NCI-H1417 treated with DMSO at 0.1 percent for 48 hours (cell line): ENCODE measurements at places on chromosomes 5 and 9.

DNA sequence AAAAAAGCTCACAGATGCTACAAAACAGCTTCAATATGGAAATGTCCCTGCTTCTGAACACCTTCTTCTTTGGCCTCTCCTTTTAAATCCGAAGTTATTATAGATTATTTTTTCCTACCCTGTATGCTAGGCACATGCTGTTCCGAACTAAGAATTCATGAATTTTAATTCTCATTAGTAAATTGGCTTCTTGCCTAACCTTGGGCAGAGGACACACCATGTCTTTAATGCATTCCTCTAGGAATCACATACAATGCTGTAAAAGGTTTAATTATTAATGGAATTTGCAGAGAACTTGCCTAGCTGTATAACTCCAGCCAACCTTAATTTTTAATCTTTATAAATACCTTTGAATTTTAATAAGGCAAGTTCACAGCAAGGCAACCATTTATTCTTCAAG, 234.4 kb downstream of the NTRK2 start:
- DNase-seq = no peak

- DNase-seq = no peak
These were observed 6.4 kb upstream of the NR3C1 start for GRCh38 chr5:143409926-143410325.

DNA sequence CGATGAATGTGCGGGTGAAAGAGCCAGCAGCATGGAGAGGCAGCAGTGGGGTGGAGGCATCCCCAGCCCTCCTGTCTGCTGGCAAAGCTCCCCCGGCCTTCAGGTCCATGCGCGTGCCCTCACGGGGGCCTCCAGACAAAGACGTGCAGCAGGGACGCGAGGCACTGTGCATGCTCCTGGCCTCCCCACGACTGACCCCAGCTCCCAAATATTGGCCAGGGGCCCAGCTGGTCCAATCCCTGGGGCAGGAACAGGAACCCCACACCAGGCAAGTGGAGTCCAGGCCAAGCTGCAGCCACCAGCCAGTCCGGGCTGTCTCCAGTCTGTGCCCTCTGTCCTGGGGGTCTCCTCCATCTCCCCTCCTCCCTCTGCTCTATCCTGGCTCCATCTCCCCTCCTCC, 33.5 kb upstream of the LRRC14B start:
- no peak for DNase-seq

DNA sequence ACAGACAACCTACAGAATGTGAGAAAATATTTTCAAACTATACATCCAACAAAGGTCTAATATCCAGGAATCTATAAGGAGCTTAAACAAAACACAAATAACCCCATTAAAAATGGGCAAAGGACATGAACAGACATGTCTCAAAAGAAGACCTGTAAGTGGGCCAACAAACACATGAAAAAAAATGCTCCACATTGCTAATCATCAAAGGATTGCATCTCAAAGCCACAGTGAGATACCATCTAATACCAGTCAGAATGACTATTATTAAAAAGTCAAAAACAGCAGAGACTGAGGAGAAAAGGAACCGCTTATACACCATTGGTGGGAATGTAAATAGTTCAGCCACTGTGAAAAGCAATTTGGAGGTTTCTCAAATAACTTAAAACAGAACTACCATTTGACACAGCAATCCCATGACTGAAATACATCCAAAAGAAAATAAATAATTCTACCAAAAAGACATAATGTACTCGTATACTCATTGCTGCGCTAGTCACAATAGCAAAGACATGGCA, 39.1 kb upstream of the C5orf63 start:
- DNase-seq = no peak

- DNase-seq = no peak
These were observed 709 bp downstream of the SLC35D2 start for GRCh38 chr9:96382839-96383164.

- no peak for DNase-seq
These were observed 371.9 kb downstream of the EBF1 start for GRCh38 chr5:158727771-158728311.

- DNase-seq = no peak
These were observed 57.3 kb downstream of the CYFIP2 start for GRCh38 chr5:157323107-157323706.

DNA sequence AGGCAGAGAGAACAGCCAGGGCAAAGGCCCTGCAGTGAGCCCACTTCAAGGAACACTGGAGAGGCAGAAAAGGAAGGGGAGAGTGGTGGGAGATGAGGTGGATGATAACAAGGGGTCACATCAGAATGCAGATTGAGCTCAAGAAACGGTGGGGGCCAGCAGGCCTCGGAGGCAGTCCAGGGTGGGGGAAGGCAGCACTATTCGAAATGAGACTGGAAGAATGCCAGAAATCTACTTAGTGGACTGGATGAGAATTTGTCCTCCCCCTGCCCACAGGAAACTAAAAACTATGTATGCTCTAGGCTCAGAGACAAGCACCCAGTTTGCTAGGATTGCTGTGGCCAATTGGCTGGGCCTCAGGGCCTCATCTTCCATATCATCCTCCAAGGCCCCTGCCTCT, 148.7 kb downstream of the ADAMTS12 start:
- DNase-seq = no peak

GRCh38 chr5:11931638-11932037, 27.4 kb upstream of the CTNND2 start:
- no peak for DNase-seq

DNA sequence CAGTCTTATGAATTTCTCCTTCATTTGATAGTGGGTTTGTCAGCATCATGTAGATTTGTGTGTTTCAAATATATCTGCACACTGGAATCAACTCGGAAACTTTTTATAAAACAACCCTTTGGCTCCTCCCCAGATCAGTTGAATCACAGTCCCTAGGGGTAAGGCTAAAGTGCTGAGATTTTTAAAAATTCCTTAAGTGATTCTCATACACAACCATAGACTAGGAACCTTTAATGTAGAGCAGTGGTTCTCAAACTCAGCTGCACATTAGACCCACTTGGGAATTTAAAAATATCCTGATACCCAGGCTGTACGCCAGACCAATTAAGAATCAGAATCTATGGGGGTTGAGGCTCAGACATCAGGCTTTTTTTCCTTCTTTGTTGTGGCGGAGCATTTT, 17.5 kb upstream of the JAK2 start:
- no peak for DNase-seq

DNA sequence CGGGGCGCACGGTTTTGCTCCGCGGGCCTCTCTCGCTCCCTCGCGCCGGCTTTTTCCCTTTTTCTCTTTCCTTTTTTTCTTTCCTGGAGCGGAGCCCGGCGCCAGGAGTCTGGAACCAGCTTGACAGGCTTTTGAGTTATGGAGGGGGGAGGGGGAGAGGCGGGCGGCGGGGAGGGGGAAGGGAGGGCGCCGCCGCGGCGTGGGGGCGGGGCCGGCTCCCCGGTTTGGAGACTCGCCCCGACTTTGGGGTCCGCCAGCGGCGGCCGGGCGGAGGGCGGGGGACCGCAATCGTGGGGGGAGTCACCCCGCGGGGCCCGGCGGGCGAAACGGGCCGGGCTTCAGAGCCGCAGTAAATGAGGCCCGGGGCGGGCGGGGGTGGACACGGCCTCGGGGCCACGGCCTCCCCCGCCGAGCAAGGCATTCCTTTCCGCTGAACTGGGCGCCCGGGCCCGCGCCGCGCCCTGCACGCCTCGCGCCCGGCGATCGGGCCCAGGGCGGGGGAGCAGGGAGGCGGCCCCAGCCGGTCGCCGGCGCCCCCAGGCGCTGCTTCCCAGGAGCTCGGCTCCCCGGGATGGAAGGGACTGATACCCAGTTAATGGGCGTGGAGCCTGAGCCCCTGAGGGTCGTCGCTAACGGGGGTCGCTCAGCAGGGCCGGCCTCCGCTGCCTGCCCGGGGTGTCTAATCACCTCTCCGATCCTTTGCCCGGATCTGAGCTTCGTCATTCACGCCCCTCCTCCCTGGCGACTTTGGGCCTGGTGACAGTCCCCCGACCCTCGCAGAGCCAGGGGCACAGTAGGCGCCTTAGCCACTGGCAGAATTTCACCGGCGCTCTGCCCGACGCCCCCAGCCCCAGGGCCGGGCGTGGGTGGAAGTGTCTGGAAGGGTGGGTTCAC, 138.1 kb downstream of the C9orf50 start:
- no peak for DNase-seq

DNA sequence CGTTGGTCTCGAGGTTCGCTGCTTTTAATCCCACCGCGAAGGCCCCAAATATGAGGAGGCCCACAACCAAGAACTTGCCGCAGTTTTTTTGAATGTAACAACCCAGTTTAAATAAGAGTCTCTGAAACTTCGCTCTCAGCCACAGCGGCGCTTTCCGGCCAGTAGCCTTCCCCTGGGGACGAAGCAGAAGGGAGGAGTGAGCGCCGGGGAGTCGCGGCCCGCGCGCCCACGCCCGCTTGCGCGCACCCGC, 10.4 kb downstream of the PTCH1 start:
- no peak for DNase-seq

DNA sequence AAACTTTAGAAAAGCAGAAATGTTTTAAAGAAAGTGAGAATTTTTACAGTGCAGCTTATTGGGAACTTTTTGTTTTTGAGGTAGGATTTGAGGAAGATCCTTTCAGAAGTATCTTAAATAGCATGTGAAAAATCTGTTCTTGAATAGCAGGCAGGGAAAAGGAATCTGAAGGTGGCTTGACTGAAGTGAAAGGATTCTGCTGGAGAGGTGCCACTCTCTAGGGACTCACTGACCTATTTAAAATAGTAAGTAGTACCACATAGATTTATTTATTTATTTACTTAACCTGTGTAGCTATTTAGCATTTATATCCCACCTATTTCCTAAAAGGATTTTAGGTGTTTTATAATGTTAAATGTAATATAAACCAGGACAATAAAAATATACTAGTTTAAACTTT, 69.1 kb downstream of the NIPBL start:
- DNase-seq = no peak

- DNase-seq = no peak
These were observed 24.4 kb downstream of the SLC6A7 start for GRCh38 chr5:150214289-150214688.

DNA sequence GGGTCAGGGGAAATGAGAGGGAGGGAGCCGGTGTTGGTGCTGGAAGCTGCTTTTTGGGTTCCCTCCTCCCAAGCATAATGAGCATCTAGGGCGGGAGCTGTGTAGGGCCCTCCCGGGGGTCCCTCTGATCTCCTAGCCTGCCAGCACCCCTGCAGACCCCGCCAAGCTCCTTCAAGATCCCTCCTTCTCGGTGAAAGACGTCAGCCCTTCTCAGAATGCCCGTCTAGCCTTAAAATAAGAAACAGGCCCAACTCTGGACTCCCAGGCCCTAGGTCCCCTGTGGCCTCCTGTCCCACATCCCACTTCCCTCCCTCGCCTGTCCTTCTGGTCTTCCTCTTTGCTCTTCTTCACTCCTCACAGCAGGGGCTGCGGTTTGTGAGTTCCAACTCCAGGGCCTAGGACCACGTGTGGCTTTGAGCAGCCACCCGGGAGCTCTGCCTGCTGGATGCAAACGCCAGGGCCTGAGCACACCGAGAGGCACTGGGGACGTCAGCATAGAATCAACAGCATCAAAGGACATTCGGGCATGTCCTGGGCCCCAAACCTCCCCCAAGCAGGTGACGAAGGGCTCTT, 8.8 kb upstream of the SCGB3A1 start:
- no peak for DNase-seq

DNA sequence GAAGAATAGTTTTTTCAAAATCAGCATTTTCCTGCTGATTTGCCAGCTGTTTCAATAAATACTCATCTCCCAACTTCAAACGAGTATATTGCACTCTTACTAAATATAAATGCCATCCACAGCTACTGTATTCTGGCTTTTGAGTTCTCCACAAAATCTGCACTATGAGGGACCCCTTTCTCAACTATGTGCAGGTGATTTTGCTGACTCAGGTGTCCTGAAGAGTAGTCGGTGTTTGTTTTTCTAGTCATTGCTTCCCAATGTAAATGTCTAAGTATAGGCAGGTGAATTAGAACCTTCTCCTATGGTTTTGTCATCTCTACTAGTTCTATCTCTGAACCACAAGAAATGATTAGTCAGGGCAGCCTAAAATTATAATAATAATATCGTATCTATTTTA, 616.8 kb upstream of the MEF2C start:
- DNase-seq = no peak

DNA sequence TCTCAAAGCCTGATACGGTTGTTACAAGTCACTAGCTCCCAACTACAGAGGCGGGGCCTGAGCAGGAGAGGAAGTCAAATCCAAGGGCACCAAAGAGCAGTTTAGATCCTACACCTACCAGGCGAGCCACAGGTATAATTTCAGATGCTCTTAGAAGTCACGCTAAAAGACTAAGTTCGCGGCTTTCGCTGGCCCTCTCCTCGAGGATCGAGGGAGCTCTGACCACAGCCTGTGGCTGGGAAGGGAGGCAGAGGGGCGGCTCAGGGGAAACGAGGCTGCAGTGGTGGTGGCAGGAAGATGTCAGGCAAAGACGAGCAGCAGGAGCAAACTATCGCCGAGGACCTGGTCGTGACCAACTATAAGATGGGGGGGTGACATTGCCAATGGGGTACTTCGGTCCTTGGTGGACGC, 48.6 kb downstream of the SEMA4D start:
- no peak for DNase-seq

GRCh38 chr9:130931508-130932254, 7.4 kb downstream of the FIBCD1 start:
- no peak for DNase-seq

GRCh38 chr5:42655982-42656650, 100.5 kb upstream of the CCDC152 start:
- DNase-seq = no peak

- DNase-seq = no peak
These were observed 87.0 kb upstream of the GLIS3 start for GRCh38 chr9:4386819-4387218.

DNA sequence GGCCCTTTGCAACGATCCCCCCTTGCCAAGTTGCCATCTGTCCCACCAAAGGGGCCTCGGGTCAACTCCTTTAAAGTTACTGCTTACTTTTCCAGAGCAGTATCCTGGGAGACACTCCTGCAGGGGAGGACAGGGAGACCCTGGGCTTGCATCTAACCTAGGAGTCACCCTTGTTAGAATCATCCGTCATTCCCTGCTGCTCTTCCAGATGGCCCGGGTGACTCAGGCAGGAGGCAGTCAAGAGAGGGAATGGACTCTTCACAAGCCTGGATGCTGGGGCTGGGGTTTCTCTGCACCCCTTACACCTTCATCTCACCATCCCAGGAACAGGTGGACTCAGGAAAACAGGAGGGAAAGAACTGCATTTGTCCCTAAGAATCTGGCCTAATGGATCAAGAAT, 175.6 kb downstream of the GABBR2 start:
- DNase-seq = no peak

GRCh38 chr5:1975406-1975715, 92.6 kb upstream of the IRX4 start:
- no peak for DNase-seq

- DNase-seq = no peak
These were observed 427.8 kb downstream of the BNC2 start for GRCh38 chr9:16442622-16443021.

DNA sequence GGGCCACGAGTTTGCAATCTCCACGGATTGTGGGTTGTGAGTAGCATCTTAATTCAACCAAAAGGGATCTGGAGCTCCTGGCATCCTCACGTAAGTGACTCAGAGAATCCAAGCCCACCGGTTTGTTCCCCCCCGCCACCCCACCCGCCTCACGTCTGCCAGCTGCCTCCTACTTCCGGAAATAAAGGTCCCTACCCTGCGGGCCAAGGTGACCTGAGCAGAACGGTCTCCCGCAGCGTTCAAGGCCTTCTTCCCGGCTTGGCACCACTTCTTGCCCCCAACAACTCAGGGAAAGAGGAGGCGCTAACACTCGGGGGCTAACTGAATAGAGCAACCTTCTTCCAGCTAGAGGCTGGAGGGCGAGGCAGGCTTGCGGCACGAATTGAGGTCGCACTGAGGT, 8.8 kb upstream of the GPRIN1 start:
- DNase-seq = no peak
